Activated CD8-positive, alpha-beta T cell treated with anti-CD3 and anti-CD28 coated beads, Interleukin-2, amount 10 ng/mL, durations not matched to agents 7 days and 5 days (primary cell): ENCODE measurements at places on chromosomes 1 and 21.

DNA sequence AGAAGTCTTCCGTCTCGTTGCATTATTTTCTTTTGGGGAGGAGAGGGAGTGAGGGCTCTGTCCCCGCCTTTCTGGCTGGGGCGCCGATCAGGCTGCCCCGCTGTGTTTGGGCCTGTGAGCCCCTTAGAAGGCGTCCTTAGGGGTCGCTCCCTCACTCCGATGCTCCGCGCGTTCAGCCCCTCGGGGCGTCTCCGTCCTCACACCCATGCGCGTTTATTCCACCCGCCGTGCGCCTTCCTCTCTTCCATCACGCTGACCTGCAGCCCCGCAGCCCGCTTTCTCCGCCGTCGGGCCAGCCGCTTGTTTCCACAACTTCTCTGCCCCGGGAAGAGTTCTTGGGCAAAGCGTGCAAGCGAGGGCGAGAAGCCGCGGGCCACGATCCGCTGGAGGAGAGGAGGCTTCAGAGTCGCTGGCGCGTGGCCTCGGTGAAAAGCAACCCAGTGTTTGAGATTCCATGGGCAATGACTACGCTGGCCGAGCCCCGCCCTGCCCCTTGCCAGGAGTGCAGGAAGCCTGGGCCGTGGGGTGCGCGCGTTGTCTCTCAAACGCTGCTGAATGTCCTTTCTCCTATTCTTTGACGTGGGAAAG is 27.7 kb downstream of the TRIM11 start:
- no peak for DNase-seq

DNA sequence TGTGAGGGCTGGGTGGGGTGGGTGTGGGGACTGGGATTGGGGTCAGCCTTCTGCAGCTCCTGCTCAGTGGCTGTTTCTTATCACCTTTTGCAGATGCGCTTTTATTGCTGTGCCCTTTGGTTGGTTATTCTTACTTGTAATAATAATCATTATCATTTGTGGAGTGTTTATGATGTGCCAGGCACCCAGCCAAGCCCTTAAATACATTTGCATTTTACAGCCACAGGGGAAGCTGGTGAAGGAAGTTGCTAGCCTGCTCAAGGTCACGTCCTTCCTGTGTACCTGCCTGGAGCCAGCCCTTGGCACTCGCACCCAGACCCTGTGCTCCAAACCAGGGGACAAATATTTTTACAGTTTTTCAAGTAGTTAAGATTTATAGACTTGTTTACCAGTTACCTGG is 144.0 kb downstream of the PGBD5 start:
- DNase-seq, result no peak

DNA sequence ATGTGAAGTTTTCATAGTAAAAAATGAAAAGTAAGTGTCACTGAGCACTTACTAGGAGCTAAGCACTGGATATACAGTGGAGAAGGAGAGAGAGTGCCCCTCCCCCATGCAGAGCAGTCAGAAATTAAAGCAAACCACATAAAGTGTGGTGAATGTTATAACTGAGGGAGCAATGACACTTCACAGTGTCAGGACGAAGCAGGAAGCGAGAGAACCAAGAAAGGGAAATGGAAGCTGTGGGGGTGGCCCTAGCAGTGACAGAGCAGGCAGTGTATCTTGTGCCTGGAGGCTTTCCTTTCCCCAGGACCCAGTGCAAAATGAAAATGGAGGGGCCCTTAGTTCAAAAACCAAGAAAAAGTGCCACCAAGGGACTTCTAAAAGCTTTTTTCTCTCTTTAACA is 21.5 kb upstream of the RCAN3 start:
- peak; percentile 70 for DNase-seq

DNA sequence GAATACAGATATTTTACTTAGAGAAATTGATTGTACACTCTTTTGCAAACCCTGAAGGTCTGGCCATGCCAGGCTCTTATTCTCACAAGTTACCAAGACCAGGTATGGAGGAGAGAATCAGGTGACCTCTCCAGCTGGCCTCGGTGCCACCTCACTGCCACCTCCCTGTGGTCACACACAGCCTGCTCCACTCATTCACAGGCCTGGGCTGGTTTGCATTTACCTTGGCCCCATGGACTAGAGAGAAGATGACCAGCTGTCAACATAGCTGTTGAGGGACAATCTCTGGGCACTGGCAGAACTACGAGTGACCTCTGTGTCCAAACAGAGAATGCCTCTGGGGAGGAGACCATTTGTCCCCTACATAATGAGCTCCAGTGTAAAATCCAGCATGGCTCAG is 291.2 kb upstream of the RUNX1 start:
- no peak for DNase-seq

DNA sequence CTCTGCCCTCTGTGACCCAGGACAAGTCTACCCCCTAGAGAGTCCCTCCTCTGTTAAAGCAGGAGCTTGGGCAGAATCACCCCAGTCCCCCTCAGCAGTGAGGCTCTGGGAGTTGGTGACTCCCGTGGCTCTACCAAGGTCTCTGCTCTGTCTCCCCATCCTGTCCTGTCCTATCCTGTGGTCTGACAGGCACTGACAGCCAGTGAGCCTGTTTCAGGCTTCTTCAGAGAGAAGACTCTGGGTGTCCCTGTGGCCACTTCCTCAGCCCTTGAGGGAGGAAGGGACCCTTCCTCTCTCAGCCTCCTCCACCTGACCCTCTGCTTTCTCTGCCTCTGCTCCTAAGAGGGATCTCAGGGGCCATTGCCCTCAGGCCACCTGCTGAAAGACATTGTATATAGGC is 148.7 kb downstream of the FCRL5 start:
- no peak for DNase-seq

- no peak for DNase-seq
Observed at GRCh38 chr1:6265151-6265550, 4.3 kb upstream of the GPR153 start.

- no peak for DNase-seq
Observed at GRCh38 chr1:76237211-76237610, 162.7 kb downstream of the ST6GALNAC3 start.

DNA sequence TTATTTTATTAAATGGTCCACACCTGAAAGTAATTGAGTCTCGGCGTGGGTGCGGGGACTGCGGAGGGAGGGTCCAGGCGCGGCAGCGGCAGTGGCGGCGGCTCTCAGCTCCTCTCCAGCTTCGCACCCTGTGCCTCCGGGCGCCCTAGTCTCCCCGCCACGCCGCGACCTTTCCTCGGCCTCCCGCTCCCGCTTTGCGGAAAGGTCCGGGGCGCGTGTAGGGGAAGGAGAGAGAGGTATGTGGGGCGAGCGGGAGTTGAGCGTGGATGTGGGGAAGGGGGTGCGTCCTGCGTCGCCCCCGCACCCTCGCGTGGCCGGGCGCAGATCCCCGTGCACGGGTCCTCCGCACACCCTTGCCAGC is 13.4 kb upstream of the ALX3 start:
- no peak for DNase-seq
